ENCODE measurements at places on chromosomes 5 and 9.
A peak's percentile ranks its signal among the peaks of the same experiment; 100 is the strongest.

DNA sequence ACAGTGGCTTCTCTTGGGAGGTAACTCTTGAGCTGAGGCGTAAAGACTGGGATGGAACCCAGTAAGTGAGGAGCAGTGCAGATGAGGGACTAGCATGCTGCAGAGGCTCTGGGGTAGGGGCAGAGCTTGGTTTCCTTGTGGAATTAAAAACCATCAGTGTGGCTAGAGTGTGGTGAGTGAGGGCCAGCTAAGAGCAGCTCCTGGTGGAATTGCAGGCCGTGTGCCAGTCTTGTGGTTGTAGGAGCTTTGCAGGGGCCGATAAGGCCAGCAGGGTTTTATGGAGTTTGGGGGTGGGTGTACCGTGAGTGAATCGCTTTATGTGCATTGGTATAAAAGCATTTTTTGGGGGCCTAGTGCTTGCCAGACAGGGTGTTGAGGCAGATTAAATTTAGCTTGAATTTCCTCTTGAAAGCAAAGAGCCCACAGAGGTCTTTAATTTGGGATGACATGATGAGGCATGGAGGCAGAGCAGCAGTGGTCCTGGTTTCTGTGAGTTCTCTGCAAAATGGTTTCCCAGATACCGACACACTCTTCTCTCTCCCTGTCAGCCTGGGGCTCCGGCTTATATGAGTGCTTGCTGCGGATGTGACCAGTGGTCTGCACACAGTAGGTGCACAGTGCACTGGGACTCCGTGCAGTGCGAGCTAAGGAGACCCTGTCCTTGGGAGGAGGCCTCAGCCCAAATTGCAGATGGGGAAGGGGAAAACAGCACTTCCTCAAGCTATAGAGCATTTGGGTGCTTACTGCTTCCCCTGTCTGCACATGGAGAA is 176.4 kb upstream of the PITX1 start:
- DNase-seq: no peak

DNA sequence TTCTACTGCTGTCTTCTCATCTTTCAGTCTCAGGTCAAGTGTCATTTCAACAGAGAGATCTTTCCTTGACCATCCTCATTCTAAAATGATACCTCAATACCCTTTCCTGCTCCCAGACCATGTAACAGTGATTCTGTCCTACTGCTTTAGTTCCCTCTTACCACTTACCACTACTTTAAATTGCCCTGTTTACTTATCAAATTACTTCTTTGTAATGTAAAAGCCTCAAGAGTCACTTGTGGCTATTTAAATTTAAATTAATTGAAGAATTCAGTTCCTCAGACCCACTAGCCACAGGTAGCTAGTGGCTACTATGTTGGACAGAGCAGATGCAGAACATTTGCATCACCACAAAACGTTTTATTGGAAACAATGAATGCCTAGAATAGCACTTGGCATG is 217.3 kb downstream of the ADAMTS6 start:
- DNase-seq: no peak

DNA sequence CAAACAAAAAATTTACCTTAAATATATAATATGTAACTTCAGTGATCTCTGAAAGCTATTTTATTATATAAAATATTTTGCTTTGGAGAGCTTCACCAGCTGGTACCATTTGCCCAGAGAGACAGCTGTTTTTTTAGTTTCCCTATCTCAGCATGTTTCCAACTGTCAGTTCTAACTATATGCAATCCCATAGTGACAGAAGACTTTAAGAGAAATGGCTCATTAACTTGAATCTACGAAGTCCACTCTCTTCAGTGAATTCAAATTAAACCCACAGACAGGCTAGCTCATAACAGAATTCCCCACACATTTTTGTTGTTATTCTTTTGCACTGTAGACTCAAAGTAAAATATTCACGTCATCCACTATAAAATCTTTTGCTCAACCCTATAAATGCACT is 251.8 kb upstream of the POU5F2 start:
- no peak for DNase-seq

DNA sequence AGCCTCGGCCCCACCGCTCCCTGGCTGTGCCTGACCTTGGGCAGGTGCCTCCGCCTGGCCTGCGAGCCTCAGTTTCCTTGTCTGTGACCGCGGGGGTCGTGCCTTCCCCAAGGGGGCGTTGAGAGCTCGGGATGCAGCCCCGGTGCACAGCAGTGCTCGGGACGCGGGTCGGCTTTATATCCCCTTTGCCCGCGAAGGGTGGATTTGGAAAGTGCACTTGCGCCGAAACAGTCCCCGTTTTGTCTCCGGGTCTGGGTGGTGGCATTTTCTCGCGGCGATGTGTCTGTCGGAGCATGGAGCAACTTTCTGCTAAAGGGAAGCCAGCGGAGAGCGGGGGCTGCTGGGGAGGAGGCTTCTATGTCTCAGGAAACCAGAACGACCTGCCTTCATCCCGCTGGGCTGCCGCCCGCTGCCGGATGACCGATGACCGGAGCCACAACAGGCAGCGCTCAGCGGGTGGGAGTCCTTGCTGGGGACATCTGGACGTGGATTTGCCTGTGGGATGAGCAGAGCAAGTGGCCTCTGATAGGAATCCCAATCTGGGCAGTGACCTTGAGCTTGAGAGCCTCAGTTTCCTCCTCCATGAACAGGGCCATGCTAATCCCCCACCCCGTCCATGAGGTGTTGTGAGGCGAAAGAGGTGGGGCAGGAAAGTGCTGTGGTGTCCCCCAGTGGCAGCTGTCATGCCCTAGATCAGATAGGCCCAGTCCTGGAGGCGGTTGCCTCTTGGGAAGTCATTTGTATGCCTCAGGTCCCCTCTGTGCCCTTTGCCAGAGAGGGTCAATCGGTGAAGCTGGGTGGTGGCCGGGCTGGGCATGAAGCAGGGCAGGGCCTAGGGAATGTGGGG is 651 bp downstream of the HRH2 start:
- DNase-seq: no peak

DNA sequence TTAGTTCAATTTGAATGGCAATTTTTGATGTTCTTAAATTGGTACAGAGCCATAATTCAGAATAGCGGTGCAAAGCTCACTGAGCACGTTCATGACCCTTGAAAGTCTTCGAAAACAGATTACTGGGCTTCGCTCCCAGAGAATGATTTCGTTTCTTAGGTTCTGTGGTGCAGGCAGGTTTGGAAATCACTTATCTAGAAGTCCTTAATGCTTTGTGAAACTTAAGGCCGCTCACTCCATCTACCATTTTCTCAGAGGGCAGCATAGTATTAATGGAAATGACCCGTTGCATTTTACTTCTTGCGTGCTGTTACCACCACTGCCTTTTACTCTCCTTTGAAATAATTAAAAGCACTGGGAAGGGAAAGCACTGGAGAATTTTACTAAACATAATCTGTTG is 2.9 kb upstream of the MAT2B start:
- DNase-seq: no peak

DNA sequence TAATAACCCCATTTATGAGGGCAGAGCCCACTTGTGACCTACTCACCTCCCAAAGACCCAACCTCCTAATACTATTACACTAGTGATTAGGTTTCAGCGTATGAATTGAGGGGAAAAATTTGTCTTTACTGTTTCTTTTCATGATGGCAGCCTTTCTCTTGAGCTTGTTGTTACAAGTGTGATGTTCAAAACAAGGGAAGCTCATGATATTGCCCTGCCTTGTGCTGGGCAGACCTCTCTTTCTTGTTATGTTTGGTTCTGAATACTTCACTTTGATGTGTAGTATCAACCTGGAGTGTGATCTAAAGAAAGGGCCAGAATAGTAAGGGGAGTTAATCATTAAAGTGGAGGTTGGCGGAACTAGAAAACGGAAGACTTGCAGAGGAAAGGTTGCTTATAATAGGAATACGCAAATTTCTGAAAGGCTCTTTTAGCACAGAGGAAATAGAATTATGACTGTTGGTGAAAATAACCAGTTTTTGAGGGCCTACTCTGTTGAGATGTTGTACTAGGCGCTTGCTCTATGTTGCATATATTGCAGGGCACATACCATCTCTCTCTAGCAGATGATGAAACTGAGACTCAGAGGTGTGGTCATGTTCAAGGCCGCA is 68.2 kb downstream of the MELK start:
- DNase-seq: no peak

GRCh38 chr9:132409828-132410528 is at the start of gene CFAP77:
TSS of gene CFAP77 (plus strand) at chr9:132410211. CDS start at chr9:132410272, 61 bp downstream.
- DNase-seq: peak; percentile 27

- no peak for DNase-seq
These were observed 188.8 kb downstream of the COMMD10 start for GRCh38 chr5:116273448-116274242.

DNA sequence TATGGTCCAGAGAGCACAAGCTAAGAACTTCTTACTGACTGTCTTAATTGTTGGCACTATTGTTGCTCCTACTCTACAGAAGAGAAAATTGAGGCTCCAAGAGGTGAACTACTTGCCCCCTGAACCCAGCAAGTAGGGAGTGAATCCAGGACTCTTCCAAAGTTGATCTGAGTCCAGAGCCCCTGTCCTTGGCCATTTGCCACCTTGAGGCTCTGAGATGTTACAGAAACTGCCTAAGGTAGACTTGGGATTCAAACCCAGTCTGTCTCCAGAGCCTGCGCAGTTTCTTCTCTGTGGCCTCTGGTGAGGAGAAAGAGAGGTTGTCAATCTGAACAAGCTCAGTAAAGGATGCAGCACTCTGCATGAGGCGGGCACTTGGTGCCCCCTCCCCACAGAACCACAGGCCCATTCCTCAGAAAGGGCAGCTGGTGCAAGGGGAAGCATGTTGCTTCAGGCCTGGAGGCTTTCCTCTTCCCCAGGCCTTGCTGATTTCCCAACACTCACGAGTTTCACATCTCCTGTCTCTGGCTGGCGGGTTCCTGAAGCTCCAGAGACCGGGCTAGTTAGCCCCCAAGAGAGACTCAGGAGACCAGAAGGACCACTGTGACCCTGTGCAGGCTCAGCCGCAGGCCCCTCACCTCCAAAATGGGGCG is 2.9 kb upstream of the LCP2 start:
- DNase-seq: no peak

DNA sequence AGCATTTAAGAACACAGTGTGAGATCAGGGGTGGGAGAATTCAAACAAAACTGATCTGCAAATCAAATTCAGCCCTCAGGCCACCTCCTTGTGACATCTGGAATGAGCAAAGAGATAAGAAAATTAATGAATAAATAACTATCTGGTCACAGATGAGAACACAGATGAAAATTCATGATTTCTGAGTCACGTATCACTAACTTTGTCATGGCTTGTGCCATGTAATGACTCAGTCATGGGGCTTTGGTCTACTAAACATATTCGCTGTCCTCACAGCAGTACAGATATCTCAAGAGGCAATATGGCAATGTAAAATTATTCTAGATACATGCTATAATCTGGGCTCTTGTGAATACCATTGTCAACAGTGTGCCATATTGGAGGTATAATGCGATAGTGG is 274.4 kb downstream of the MAN2A1 start:
- DNase-seq: no peak

DNA sequence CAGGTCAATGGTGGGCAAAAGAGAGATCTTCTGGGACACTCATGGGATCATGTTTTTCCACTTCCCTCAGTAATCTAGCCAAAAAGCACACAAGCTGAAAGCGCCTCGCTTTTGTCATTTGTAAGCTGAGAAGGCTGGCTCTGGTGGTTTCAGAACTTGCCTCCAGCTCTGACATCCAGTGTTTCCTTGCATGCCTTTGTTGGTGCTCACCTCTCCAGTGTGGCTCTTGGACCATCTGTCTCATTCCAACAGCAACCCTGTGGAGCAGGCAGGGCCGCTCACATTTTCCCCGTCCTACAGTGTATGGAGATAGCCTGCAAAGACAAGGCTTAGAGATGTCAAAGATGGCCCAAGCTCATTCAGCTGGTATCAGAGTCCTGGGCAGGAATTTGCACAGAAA is 160.8 kb upstream of the KLF4 start:
- DNase-seq: no peak

DNA sequence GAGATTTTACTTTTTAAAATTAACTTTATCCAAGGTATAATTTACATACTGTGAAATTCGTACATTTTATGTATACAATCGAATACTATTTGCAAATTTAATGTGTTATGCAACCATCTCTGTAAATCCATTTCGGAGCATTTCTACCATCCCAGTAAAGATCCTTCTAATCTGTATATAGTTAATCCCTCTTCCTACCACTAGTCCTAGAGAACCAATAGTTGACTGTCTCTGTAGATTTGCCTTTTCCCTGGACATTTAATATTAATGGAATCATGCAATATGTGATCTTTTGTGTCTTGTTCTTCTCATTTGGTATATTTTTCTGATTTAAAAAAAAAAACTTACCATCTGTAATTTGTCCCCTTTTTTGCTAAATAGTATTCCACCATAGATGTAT is 74.8 kb downstream of the RAB24 start:
- DNase-seq: no peak

- peak; percentile 50 for DNase-seq
These were observed 19.0 kb downstream of the NEURL1B start for GRCh38 chr5:172659909-172660628.

- no peak for DNase-seq
These were observed 1590.2 kb downstream of the EFNA5 start for GRCh38 chr5:106080535-106080934.

- DNase-seq: no peak
These were observed 880 bp upstream of the CCNG1 start for GRCh38 chr5:163436515-163436914.

- no peak for DNase-seq
These were observed 17.1 kb downstream of the STC2 start for GRCh38 chr5:173310861-173311785.

DNA sequence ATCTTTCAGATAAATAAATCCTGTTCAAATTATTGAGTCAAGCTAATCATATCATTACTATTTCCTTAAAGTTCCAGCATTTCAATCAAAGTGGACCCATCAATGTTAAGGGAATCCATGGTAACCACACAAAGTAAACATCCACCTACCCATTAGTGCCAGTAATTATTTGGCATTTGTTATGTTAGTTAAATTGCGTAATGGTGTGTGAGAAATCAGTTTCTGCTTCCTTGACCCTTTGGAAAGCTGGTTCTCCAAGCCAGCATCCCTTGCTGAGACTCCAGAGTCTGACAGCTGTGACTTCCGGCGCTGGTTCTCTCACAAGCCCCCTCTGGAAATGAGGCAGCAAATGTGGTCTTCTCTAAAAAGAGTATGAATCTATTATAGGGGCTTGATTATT is 308.6 kb upstream of the EFNA5 start:
- DNase-seq: no peak

All from fibroblast of skin of left quadriceps (primary cell).